ENCODE measurements at places on chromosomes 4 and X.

GRCh38 chrX:11949291-11949690 is 189.0 kb upstream of the FRMPD4 start:
- peak; percentile 74 for DNase-seq

DNA sequence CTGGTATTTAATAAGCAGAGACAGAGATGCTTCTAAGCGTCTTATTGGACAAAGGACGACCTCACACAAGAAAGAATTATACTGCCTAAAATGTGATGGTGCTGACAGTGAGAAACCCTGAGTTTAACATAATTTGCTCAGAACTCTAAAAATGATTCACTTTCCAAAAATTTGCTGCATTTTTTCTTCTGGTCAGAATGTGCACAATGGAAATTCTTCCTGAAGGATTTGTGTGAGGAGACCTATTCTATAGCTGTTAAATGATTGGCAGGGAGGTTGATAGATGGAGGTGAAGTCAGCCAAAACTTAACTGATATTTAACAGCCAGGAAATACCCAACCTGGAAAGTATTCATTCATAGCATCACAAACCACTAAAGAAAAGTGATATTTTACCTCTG is 1.7 kb downstream of the MAGEC3 start:
- peak; percentile 3 for DNase-seq

- DNase-seq, result no peak
Measured at GRCh38 chr4:20543131-20543530, 157.1 kb upstream of the PACRGL start.

DNA sequence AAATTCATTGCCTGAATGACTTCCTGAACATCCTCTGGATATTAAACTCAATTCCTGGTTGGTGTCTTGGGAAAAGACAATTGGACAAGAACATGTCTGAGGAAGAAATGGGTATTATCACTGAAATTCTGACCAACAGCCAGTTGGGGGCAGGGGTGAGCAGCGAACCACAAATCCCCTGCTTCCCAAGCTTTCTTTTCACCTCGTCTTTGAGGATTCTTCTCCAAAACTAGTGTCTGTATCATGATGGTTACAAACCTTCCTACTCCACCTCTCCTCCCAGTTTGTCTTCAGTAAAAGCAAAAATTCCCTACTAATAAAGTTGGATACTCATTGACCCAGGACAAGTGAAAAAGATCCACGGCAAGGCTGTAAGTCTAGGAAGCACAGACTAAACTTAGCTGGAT is 48.3 kb upstream of the WDR1 start:
- DNase-seq, result peak; percentile 82

DNA sequence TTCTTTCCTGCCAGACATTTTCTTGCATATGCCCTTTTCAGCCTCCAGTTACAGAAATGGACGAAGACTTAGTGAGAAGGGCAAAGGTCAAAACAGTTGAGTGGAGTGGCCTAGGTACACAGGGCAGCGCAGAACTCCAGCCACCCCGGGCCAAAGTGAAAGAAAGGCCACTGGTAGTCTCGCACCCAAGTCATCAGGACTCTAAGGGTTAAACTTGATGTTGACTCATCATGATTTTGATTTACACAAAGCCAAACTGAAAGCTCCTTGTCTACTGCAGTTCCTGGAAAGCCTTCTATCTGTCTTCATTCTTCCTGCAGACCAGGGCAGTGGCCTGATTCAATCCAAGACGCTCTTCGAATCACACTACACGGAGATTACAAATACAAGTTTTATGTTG is 2.6 kb upstream of the IL13RA1 start:
- DNase-seq, result peak; percentile 48

All from fibroblast of pulmonary artery (primary cell).